ENCODE measurements at places on chromosomes 1 and 21.

GRCh38 chr1:167137793-167138510, 44.1 kb downstream of the STYXL2 start:
- DNase-seq, result no peak

- DNase-seq, result no peak
These were observed 17.4 kb upstream of the PADI4 start for GRCh38 chr1:17290553-17290952.

DNA sequence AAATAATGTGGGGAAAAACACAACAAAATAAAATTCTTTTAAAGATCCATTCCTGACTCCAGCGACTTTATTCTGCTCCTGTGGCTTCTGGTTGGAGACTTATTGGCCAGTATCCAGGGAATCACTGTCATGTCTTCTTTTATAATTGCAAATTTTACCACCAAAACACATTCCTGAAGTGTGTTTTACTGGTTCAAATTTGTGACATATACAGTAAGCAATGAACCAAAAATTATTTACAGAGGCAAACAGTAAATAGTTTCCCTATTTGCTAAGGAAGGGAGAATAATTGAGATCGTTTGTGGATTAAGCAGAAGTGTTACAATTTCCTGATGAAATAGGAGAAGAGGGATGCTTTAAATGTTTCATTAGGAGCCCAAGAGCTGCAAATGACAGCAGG, 118.7 kb downstream of the ZNF281 start:
- DNase-seq, result no peak

GRCh38 chr1:53332186-53332564, 4.3 kb upstream of the LRP8 start:
- no peak for DNase-seq
